ENCODE measurements at places on chromosomes 2 and 18.

DNA sequence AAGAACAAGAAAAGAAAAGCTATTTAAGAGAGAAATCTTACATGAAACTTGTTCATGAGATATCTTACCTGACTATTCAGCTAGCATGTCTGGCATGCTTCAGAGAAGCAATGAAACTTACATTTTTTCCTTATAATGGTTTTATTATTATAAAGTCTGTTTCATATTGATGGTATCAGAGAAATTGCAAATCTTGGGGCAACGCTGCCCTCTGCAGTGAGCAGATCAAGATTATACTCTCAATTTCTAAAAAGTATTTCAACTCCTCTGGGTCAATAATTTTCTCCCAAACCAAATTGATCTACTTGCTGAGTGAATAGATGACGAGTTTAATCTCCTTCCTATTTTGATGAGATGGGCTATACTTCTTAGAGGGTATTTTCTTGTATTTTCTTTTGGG, 235.6 kb downstream of the NUP35 start:
- DNase-seq: no peak

GRCh38 chr2:196266351-196266750, 95.0 kb upstream of the STK17B start:
- no peak for DNase-seq

DNA sequence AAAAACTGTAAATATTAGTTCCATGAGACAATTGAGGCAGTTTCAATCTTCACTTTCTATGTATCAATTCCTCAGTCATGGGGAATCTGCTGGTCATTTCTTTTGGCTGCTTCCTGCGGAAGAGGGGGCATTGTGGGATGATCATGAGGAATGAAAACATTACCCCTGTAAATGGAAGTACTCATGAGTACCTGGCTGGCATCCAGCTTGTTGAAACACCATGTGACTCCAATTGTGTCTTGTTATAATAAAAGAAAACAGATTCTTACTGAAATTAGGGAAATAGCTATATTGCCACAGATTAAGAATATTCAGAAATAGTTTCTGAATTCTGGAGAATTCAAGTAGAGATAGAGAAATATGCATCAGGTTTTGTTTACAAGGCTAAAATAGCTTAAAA, 41.6 kb upstream of the GPR39 start:
- no peak for DNase-seq

DNA sequence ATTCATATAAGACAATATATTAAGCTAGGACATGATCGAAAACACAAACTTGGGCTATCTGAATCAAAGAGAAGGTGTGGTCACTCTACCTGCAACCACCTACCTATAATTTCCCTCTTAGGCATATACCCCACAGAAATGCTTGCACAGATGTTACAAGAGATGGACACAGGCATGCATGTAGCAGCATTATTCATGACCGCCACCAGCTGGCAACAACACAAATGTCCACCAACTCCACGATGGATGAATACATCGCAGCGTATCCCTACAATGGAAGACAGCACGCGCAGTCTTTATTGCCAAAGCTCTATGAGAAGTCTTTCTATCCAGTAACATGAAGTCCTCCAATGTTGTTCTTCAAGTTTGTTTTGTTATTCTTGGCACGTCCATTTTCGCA, 90.8 kb downstream of the ARL4C start:
- DNase-seq: no peak

GRCh38 chr2:150677551-150677950, 190.1 kb upstream of the RND3 start:
- no peak for DNase-seq
